ENCODE measurements at places on chromosomes 3 and 15.

DNA sequence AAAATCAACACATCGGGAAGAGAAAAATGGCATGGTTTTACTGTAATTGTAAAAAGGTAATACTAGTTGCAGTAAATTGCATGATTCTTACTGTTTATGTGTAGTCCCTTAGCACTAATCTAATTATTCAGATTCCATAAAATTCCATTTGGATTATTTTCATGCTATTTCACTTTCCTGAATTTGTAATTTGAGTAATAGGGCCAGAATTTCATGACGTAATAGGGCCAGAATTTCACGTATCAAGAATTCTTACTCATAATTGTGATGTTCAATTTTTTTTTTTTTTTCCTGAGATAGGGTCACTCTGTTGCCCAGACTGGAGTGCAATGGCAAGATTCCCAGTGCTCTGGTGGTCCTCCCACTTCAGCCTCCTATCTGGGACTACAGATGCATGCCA is 2.9 kb upstream of the U2SURP start:
- no peak for DNase-seq

- no peak for DNase-seq
Observed at GRCh38 chr3:134330883-134331810, 43.1 kb downstream of the AMOTL2 start.

DNA sequence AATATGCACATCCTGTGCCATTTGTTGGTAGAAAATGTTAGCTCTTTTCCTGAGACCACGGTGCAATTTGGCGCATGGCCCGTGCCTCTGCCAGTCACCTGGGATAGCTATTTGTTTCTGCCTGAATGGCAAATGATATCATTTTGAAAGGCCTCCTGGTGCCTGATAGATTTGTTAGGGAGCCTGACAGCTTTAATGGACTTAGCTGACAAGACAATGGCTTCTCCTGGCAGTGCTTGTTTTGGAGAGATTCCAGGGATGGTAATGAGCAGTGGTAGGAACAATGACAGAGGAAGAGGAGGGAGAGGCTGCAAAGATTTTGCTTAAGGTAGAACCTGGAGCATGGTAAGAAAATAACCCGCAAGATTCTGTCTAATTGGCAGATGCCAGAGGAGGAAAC is 268.5 kb downstream of the CLSTN2 start:
- no peak for DNase-seq

GRCh38 chr3:30260762-30261161 is 345.6 kb upstream of the TGFBR2 start:
- DNase-seq, result no peak

DNA sequence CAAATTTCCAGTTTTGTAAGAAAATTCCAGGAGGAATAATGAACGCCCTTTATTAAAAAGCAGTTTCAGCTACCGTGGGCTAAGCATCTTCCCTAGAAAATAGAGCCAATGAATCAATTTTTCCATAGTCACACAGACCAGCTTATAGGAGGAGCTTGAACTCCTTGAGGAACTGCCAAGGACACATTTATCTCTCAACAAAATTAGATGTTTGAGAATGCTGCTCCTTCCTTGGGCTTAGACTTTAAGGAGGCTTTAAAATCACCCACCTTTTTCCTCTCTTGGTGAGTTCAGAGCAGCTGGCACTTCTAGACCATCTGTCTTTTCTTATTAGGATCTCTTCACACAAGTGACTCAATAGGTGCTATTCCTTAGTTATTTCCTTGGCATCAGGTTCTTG is 588.0 kb downstream of the SQOR start:
- no peak for DNase-seq

DNA sequence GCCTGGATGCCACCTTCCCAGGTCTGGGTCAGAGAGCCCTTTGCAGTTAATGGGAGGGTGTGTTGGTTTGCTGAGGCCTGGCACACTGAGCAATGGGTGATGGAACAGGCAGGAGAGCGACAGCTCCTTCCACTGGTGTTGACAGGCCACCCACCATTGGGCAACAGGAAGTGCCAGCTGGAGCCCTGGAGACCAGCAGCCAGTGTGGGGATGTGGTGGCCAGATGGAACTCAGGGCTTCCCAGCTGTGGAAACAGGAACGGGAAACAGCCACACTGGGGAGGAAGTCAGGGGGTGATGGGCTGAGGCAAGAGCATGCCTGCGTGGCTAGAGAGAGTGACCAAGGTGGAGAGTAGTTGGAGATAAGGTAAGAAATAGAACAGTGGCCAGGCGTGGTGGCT is 9.3 kb downstream of the PSTPIP1 start:
- DNase-seq, result no peak

DNA sequence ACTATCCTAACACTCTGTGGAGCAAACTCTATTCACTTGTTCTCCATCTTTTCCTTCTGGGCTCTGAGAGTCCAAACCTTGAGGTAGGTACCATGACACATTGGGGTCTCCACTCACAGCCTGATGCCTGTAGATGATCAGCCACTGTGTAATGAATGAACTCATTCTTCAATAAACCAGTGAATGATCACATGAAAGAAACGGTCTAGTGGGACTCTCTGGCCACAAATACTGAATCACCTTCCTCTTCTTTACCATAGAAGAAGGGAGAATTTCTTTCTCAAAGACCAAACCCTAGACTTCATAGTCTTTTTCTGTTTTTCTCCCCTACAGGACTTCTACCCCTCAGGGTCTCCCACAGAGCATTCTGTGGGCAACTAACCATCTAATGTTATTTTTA is 20.5 kb upstream of the ABHD2 start:
- DNase-seq, result no peak

- DNase-seq, result no peak
Observed at GRCh38 chr15:53573091-53573490, 186.4 kb downstream of the WDR72 start.

DNA sequence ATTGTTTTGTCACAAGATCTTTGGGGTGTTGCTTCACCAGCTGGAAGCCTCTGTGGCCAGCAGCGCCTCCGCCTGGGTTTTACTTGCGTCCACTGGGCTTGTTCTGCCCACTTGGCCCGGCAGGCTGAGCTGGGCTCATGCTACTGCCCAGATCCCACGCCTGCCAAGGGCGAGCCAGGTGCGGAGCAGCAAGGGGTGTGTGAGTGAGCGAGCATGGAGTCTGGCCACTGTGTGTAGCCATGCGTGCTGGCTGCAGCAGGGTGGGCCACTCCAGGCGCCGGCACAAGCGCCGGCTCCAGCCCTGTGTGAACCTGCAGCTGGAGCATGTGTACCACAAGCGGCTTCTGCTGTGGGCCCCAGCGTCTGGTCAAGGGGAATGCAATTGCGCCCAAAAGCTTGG is 416.5 kb upstream of the RGMA start:
- DNase-seq, result no peak

DNA sequence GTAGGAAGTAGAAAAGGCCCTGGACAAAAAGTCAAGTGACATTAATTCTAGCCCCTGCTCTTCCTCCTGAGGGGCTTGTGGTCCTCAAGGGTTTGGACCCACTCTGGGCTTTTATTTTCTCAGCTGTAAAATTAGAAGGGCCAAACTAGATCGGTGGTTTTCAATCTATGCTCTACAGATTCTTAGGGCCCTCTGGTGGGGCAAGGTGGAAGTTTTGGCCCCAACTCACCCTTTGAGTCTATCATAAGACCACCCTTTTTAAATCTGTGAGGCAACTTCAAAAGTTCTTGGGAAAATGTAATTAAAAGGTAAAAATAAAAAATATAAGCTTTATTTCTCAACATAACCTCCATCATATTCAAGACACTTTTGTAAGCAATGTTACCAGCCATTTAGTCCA is 25.6 kb upstream of the CFAP161 start:
- no peak for DNase-seq

DNA sequence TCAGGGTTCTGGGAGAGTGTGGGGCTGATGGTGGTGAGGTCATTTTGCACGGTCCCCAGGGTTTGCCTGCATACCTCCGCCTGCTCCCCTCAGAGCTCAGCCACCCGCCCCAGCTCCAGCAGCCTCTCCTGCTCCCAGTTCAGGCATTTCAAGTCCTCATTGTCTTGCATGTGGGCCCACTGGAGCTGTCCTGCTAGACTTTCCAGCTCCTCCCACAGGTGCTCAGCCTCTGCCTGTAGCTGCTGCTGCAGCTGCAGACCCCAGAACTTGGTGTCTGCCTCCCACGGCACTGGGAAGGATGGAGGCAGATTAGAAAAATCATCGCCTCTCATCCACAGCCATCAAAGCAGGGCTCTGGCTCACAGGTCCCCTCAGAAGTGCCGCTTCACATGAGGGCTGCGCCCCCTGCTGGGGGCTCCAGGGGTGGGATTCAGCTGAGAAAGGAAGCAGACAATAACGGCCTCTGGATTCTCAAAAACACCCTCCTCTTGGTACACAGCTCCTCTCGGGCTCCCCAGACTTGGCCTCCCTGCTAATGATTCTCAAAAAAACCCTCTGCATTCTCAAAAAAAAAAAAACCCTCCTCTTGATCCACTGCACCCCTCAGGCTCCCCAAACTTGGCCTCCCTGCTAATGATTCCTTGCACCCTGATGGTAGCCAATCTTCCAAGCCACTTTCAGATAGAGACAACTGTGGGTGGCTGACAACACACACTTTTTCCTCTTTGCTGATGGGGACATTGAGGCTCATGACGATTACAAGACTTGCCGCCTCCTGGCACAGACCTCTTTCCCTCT is 89.3 kb upstream of the C2CD4B start:
- peak; percentile 14 for DNase-seq

GRCh38 chr15:64824929-64825430 is 467 bp downstream of the PIF1 start:
- no peak for DNase-seq

DNA sequence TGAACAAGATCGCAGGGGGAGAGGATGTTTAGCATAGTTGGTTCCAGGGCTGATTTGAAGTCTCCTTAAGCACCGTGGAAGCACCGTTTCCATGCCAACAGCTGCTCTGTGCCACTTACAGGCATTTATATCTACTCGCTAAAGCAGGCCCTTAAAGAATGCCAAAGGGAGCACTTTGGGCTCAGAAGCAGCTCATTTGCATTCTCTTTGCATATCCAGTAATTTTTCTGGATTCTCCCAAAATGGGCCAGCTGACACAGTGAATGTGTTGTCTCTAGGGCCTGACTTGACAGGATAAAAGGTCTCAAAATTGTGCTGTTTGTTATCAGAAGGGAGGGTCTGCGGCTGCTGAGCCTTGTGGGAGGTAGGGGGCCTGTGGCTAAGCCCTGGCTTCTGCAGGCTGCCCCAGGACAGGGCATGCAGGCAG is 138.6 kb downstream of the FBLN2 start:
- no peak for DNase-seq
